Activated CD8-positive, alpha-beta memory T cell treated with anti-CD3 and anti-CD28 coated beads for 1 hour (primary cell): ENCODE measurements at places on chromosomes 6 and 20.

- DNase-seq: no peak
These were observed 43.2 kb downstream of the YTHDF1 start for GRCh38 chr20:63172726-63173125.

DNA sequence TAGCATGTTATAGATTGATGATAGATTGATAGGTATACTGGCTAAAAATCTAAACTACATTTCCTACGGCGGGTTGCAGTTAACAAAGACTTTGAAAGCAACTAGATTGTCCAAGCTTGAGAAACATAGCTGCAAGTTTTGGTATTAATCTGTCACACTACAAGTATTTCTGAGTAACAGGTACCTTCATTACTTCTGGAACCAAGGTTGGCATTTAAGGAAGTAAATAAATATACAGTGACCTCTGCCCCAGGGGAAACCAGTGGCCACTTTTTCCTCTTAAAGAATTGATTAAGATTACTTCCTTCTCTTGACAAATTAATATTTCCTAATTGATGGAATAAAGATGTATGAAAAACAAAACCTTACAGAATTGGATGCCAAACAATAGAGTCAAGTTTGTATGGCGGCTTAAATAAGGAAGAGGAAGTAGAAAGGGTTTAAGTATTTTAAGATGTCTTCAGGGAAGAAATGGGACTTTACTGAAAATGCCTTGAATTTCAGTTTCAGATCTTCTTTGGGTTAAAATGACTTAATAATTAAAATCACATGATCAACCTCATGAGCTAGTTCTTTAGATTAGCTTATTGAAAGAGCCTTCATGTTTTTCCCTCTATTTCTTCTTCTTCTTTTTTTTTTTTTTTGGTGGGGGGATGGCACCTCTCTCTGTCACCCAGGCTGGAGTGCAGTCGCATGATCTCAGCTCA is 132.8 kb downstream of the DOK5 start:
- DNase-seq: no peak

DNA sequence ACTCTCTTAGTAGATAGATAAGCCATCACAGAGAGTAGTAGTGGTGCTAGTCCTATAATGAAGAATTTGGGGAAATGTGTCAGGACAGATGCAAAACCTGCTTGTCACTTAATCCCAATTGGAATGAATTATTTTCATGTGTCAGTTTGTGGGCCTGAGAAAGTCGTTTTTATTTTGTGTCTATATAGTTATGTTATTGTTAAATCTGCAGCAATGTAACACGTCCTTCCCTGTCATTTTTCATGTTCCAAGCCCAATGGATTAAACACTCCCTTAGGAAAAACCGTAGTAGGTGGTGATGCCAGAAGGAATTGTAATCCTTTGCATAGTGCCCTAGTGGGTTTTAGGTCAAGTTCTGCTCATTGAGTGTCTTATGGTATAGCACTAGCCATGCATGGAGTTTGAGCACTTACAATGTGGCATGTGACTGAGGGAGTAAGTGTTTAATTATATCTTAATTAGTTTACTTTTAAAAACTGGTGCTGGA is 105.9 kb upstream of the PRSS16 start:
- DNase-seq: no peak

GRCh38 chr6:152298055-152298647 is 339.0 kb downstream of the SYNE1 start:
- DNase-seq: no peak

DNA sequence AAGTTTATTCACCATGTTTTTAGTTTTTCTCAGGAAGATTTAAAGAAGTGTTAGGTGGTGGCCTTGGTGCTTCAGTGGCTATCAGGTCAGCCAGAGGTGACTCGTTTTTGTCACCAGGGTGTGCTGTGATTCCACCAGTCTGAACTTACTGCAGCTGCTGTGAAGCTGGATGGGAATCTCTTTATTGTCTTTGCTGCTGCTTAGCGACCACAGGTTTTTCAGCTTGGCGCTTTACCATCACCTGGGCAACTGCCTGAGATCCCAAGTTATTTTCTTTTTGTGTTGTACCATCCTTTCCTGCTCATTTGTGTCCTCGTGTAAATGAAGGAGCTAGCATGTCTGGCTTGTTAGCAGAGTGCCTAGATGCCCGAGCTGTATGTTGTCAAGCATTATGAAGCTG is 146.9 kb downstream of the MACROD2 start:
- DNase-seq: no peak

DNA sequence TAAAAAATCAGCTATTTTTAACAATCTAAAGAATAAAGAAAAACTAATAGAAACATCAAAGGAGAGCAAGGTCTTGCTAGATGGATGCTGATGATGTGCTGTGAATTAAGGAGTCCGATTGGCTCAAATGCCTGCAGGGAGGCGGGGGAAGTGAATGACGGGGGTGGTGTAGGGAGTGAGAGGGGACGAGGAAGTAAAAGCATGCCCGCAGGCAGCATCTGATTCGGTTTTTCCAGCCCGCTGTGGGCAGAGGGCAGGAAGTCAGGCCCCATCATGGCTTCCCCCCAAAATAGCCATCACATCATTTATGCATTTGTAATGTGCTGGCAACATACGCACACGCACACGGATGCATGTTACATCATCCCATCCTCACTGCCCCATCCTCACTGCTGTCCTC is 10.3 kb downstream of the RSPO4 start:
- no peak for DNase-seq

- no peak for DNase-seq
These were observed 20.9 kb downstream of the FAM8A1 start for GRCh38 chr6:17621003-17621402.

- no peak for DNase-seq
These were observed 45.3 kb downstream of the NINL start for GRCh38 chr20:25539742-25540672.

DNA sequence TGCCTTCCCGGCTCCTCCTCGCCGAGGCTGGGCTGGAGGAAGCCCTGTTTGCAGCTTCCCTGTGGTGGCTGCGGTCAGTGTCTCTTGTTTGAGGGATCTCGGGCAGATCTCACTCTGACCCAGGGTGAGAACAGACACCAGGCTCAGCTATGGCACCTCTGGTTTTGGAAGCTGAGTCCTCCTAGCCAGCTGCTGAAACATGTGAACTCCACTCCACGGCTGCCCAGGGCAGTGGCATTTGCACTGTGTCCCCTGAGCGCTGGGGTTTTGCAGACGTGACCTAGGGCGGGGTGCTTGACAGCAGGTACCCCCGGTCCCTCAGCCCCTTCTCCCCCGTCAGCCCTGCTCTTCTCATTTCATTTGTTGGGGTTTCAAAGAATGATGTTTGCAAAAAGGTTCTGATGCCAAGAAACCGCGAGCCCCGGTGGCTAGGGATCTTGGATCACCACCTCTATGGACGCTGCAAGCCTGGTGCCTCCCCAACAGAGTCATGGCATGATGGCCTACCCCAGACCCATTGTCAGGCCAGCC is 55.0 kb upstream of the DACT2 start:
- no peak for DNase-seq

- DNase-seq: peak; percentile 47
These were observed 41.9 kb upstream of the SUPT3H start for GRCh38 chr6:45419571-45420082.

DNA sequence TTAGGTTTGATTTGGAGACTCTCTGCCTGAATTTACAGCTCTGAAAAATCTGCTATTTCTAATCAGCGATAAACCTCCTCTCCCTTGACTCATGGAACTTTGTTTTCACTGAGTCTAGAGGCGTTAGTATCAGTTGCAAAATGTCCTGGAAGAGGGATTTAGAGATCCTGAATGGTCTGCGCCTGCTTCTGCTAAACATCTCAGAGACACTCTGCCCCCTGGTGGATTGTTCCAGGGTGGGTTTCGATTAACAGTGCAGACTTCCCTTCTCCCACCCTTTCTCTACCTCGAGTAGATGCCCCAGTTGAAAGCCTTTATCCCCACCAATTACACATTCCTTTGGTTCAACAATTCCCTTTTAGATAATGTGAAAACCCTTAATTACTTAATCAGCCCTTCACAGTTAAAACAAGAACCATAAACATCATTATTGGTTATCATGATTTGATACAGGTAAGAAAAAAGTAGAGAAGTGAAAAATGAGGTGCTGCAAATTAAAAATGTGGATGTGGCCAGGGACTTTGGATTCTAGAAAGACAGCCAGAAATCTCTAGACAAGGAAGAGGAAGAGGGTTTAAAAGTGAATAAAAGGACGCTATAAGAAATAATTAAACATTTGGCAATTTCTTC is 5.5 kb downstream of the HTR1B start:
- no peak for DNase-seq

DNA sequence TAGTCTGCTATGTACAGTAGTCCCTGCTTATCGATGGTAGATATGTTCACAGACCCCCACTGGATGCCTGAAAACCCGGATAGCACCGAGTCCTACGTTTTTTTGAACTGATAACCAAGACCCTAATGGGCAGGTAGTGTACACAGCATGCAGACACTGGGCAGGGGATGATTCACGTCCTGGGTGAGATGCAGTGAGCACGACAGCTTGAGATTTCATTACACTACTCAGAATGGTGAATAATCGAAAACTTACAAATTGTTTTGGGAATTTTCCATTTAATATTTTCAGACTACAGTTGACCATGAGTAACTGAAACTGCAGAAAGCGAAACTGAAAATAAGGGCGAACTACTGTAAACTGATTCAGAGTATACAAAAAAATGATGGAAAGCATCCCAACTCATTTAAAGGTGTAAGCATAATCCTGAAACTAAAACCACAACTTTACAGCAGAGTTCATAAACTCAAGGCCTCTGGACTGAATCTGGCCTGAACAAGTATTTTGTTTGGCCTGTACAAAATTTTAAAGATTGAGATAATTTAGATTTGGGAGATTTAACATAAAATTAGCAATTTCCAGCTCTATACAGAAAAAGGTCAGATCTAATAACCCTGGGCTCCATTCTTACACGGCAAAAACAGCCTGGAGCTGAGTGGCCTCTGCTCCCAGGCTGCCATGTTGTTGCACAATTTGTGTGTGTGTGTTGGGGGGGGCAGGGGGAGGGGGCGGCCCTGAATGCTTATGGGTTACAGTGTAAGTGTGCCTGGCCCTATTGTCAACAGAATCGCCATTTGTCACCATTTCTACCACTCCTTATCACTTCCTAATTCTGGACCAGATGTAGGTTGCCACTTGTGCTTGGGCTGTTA is 34.9 kb downstream of the RNF24 start:
- DNase-seq: no peak

DNA sequence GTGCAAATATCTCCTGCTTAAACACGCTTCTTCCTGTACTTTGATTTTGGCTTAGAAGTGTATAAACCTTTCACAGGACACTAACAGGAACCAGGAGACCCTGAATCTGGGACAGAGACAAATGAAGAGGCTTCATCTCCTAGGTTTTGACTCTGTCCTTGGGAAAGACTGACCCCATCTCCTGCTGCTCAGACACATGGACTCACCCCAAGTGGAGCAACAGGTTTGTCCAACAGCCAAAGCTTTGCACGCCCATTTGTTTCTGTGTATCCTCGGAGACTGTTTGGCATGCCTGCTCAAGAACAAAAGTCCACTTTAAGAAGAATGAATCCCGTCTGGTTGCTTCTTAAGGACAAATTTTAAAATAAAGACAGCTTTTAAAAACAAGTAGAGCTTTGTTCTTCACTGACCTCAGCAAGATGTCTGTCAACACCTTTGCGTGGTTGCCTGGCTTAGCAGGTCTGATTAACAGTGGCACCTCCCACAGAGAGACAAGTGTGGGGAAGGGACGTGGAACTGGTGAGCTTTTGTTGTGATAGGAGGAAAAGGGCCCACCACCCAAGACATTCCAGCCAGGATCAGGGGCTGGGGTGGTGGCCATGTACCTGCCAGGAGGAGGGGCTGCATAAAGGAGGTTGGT is 202.6 kb downstream of the SOD2 start:
- DNase-seq: no peak

- DNase-seq: no peak
These were observed 28.7 kb downstream of the MOCS1 start for GRCh38 chr6:39905640-39905975.

GRCh38 chr20:61057443-61058121 is 194.5 kb upstream of the CDH4 start:
- no peak for DNase-seq

DNA sequence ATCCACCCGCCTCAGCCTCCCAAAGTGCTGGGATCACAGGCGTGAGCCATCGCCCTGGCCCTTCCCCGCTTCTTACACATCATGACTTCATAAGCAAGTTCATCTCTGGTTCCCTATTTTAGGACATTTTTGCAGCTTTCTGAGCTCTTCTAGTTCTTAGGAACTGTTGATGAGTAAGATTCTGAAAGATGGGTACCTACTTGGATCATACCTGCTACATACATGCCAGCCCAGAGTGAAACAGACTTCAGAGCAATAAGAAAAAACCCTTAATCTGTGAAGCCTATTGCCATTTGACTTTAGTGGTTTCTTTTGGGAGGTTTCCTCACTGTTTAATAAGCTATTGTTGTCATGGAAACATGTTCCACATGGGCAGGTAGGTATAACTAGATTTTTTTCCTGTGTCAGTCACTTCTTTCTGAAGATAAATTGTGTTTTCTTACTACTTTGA is 27.9 kb upstream of the TMEM217 start:
- no peak for DNase-seq

DNA sequence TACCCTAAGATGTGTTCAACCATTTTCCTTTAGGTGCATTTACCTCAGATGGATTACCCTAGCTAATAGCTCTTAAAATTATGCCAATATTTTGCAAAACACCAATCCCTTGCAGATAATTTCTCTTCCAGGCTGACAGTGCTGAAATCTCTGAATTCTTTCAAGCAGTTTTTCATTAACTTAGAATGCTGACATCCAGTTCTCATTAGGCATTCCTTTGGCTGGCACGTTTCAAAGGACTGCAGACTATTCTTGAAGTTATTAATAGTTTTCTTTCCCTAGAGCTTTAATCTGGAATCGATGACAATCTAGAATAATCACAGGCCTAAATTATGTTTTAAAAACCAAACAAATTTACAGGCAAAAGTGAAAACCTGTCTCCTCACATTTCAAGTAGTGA is 68.3 kb downstream of the SMLR1 start:
- no peak for DNase-seq

DNA sequence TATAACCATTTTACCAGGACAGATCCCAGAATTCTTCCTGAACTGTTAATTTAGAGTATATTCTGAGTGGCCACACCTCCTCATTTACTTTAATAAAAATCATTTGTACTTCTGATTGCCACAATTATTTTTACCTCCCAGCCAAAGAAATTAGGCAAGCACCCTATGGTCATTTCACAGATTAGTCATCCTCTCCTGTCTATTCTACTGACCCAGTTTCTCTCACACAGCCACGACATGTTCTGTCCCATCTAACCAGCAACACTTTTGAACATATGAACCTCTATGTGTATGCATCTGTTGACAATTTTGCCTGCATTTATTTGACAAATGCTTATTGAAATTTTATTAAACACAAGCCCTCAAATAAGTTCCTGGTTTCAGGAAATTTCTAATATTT is 202.6 kb upstream of the STXBP5 start:
- no peak for DNase-seq

DNA sequence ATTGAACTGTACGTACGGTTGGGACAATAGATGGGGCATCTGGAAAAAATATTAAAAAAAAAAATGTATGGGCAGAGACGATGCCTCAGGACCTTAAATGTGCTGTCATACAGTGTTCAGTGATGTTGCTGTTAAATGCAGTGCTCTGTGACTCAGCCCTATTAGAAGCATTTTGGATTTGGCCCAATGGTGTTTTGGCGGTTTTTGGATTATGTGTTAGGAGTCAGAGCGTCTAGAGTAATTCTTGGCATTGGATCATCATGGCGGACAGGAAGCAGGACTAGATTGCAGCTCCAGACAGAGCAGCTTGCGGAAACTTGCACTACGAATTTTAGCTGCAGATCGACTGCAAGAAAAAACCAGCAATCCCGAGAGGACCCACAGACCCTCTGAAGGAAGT is 280.0 kb downstream of the SOX4 start:
- no peak for DNase-seq

- no peak for DNase-seq
These were observed 67.3 kb downstream of the PPP1R3G start for GRCh38 chr6:5152460-5152859.
